ENCODE measurements at places on chromosomes 5 and 9. TPM values are rescaled to one million over a fixed set of nuclear protein-coding genes. Genes with fewer than 3 reads are reported as not detected.

The OLFM1 gene
- 10.7 TPM for total RNA-seq

The TXN gene
- 51.0 TPM for total RNA-seq

The EGR1 gene
- total RNA-seq = 11.1 TPM

The PLAC8L1 gene
- total RNA-seq = not detected

GRCh38 chr9:135159801-135160200 is 72.3 kb downstream of the OLFM1 start:
- no peak for DNase-seq

- DNase-seq = peak; percentile 48
Measured at GRCh38 chr5:72938206-72938605, 17.6 kb upstream of the FCHO2 start.

- no peak for DNase-seq
Measured at GRCh38 chr5:158084292-158084691, 225.3 kb upstream of the CLINT1 start.

DNA sequence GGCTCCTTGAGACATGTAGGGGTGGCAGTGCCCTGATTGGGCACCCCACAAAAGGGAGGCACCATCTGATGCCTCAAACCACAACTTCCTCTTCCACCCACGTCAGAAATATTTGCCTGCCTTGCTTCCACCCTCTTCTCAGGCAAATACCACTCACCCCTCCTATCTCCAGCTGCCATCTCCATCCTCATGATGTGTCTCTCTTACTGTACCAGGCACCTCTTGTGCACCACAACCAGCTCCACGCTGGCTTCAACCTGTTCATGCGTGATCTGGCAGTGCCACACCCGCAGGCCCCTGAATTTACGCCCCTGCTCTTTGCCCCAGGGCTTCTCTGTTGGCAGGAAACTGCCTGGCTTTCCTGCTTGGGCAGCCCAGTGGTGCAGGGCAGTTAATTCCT is 87.8 kb upstream of the HSPA9 start:
- DNase-seq = no peak

DNA sequence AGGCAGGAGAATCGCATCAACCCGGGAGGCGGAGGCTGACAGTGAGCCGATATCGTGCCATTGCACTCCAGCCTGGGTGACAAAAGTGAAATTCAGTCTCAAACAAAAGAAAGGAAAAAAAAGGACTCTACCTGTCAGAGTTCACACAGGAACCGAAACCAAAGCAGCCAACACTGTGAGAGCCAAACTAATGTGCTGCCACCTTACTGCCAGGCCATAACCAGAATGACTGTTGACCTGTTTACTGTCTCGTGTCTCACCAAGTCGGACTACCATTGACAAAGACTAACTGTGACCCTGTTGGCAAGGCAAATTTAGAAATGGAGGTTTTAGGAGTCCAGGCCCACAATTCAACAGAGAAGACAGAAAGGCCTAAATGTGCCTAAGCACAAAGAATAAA is 112.4 kb downstream of the ANXA2R start:
- DNase-seq = no peak

DNA sequence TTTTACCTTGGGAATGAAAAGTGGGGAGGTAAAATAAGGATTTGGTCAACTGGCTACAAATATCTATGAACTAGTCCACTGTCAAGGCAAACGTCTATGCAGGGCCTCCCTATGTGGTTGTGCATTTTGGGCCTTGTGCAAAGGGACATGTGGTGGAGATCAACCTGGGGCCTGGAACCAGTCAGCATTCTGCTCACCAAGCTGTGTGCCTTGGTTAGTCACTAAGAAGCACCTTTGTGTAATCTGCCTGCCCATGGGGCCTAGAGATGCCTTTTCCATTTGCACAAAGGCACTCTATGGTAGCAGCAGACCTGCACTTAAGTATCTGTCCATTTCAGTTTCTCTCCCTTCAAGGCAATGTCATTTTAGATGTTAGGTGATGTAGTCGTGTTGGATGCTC is 184.0 kb downstream of the GNAQ start:
- DNase-seq = no peak

DNA sequence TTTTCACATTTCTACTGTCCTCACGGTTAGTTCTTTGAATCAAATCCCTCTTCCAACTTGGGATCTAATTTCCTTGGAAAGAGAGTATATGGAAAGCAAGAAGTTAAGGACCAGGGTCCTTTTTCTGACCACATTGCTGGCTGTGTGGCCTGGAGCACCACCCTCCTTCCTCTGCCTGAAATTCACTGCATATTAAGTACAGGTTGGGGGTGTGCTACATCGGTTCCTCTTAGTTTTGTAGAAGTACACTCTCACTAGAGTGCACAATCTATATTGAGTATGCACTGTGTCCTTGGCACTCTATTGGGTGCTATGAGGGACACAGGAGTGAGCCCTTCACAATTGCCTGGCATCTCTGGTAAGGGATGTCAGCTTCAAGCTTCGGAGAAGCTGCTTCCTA is 53.8 kb upstream of the KLF9 start:
- DNase-seq = no peak

- DNase-seq = no peak
Measured at GRCh38 chr9:19342947-19343346, 37.1 kb downstream of the RPS6 start.

All from tongue (tissue), 3 donors.